Stimulated activated CD4-positive, alpha-beta T cell treated with anti-CD3 and anti-CD28 coated beads, TNF-alpha, amount 100 ng/mL, for 24 hours (primary cell): ENCODE measurements at places on chromosomes 4 and X.

DNA sequence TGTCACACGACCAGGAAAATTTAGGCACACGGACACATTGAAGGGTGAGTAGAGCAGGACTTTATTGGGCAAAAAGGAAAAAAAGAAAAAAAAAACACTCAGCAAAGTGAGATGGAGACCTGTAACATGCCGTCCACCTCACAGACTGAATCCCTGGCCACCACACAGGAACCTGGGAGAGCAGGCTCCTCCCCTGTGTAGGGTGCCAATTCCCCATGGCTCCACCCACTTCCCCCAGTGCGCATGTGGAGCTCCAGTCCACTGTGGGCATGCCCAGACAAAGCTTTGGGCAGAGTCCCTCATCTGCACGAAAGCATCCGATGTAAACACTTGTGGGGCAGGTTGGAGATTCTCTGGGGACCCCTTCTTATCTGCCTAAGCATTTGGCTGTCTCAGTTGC is 23.6 kb upstream of the CBR4 start:
- DNase-seq = no peak

DNA sequence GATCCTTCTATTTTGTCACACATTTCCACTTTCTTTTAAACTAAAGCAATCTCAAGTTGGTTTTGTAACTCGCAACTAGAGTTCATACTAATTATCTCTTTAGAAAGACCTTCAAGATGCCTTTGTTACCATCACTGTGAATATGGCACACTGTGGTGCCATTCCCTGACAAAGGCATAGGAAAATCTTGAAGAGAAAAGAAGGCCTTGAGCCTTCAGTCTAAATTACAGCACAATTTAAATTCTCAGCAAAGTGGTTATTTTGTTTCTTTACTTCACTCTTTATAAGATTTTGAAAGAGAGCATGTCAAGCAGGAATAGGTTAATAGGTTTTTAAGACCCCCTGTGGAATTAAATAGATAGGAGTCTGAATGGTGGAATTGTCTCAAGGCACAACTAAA is 89.0 kb upstream of the BANK1 start:
- DNase-seq = no peak

- DNase-seq = no peak
These were observed 160.3 kb upstream of the FRG1 start for GRCh38 chr4:189780391-189780790.

GRCh38 chr4:158769175-158769921 is 522 bp downstream of the FNIP2 start:
- DNase-seq = peak; percentile 44

DNA sequence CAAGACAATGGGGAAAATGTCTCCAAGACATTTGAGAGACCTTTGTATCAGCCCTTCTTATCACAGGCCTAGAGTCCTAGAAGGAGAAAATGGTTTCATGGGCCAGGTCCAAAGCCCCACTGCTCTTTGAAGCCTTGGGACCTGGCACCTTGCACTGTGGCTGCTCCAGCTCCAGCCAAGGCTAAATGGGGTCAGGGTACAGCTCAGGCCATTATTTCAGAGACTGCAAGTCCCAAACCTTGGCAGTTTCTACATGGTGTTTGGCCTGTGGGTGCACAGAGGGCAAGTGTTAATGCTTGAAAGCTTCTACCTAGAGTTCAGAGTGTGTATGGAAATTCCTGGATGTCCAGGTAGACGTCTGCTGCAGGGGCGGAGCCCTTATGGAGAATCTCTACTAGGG is 28.5 kb downstream of the SHROOM3 start:
- DNase-seq = no peak

DNA sequence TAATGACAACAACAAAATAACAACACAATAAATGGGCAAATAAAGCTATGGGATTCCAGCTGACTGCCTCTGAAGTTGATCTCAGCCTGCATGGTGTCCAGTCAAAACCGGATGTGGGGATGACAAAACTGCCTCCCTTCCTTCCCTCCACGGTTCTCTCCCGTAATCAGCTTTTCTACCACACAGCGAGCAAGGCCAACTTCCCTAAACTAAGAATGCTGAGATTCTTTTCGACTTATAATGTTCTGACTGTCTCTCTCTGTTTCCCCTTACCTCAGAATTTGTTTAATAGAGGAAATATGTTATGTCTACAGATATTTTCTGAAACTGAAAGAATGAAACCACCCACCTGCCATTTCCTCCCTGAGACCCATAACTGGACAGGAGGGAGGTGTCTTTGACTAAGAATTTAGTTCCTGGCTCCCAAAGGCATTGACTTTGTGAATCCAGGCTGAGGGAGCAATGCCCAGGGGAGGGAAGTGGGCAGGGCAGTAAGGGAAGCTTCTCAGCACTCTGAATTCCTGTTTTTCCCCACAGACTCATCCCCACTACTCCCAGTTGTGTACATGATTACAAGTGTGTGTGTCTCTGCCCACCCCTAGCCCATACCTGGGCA is 1.0 kb upstream of the TLR1 start:
- no peak for DNase-seq

- no peak for DNase-seq
These were observed 173.8 kb downstream of the AR start for GRCh38 chrX:67717571-67717970.

DNA sequence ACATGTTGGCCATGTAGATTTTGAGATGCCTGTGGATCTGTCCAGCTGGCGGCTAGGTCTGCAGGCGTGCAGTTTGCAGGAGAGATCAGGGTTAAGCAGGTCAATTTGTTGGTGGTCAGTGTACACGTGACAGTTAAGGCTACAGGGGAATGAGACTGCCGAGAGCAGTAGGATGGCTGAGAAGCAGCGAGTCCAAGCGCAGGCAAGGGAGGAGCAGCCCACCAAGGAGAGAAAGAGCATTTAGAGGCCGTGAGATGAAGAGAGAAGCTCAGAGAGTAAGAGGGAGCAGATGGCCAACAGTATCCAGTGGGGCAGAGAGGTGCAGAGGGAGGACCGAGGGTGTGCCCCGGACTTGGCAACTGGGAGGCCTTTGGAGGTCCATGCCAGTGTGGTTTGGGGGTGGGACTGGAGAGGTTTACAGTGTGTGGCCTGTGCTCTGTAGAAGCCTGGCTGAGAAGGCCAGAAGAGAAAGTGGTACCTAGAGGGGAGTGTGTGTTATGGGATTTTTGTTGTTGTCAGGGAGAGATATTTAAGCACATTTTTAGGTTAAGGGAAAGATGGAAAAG is 18.4 kb downstream of the SNX25 start:
- no peak for DNase-seq

DNA sequence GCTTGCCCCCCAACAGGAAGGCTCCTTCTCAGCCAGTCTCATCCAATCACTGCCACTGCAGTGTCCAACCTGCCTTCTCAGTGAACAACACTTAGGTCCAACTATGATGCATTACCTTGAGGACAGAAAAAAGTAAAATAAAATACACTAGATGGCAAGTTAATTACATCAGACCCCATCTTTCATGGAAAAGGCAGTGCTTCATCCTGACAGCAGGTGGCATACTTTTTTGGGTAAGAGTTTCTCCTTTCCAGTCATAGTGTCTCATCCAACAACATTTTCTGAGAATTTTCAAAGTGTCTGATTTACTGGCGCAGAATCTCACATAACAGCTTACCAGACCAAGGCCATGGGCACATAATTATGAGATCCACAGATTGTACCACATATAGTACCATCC is 1742.8 kb downstream of the PCDH7 start:
- DNase-seq = no peak

DNA sequence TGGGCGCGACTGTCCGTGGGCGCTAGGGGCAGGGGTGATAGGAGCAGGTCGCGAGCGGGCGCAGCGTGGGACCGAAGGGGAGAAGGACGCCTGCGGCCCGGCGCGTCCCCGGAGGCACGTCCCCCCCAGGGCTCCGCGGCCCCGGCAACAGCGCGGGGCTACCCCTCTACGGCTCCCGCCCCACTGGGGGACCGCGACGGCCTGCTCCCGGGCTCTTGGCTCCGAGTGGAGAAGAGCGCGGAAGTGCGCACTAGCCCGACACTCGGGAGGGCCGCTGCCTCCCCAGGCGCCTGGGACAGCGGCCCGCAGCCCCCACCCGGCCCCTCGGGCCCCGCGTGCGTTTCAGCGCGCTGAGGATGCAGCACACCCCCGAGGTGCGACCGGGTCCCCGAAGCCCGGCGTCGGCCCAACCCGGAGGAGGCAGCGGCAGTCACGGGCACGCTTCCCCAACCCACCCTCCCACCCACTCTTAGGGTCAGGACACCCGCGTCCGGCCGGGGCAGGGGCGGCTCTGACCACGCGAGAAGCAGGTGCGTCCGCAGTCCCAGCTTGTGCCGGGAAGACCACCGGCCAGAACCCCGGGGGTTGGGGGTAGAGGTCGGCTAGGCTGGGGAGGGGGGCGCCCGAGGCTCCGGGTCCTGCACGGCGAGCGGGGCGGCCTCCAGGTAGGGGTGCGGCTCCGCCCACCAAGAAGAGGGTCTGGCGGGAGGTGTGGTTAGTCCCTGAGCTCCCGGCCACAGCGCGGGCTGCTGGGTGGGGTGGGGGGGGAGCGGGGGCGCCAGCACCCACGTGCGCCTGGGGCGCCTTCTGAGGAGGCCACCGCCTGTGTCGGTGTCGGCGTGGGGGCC is 18.5 kb upstream of the NAT8L start:
- no peak for DNase-seq

- DNase-seq = no peak
These were observed 8.2 kb downstream of the MSANTD1 start for GRCh38 chr4:3257103-3257555.

DNA sequence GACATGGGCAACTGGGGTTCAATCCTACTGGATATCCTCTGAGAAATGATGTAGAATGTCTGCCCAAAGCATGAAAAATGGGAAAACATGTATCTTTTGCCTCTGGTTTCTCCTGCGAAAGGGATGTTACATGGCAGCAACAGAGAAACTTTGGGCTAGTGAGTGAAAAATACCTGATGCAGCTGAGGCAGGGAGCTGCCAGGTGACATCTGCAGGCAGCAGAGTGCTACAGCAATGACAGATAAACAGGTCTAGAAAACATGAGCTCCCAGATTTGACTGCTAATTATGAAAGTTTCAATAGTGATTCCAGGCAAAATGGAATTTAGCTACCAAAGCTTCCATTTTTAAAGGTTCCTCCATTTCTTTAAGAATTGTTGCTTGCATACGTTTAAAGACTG is 4.8 kb upstream of the CXCL1 start:
- no peak for DNase-seq

GRCh38 chr4:11182031-11182430 is 246.7 kb downstream of the HS3ST1 start:
- no peak for DNase-seq

- no peak for DNase-seq
These were observed 147.7 kb downstream of the TMEM47 start for GRCh38 chrX:34509394-34509793.

- DNase-seq = no peak
These were observed 20.1 kb downstream of the TNIP3 start for GRCh38 chr4:121144021-121144420.

GRCh38 chr4:10226756-10227155 is 110.2 kb upstream of the WDR1 start:
- DNase-seq = no peak

DNA sequence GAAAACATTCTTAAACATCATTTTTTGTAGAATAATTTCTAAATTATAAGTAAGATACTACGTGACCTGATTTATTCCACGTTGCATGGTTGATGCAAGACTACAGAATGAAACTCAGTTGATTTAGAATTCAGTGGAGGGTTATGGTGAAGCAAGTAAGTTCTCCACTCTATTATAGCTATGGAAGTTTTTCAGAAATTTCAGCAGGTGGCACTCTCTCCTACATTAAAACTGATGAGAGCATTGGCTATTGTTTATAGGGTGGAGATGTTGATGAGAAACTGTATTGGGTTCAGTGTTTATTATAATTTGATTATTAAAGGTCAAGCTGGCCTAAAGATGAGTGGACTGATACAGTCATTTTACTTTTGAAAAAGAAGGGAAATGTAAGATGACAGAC is 88.0 kb downstream of the FNIP2 start:
- no peak for DNase-seq

DNA sequence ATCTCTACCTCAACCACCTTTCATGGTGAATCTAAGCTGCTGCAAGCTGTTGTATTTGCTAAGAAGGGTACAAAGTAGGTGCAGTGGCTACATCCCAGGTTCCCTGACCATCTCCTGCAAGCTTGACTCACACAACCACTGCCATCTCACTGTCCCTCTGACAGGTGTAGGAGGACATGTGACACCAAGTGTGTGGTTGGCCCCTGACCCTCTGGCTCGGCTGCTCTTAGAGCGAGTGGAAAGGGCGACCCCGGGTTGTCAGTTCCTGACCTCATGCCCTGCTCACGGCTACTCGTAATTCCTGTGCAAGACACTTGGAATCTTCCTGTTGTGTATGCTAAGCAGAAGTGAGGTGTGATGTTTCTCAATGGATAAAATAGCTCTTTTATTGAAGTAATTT is 184.4 kb downstream of the DCLK2 start:
- no peak for DNase-seq

- DNase-seq = no peak
These were observed 96.1 kb downstream of the PPP3CA start for GRCh38 chr4:101251261-101251660.

DNA sequence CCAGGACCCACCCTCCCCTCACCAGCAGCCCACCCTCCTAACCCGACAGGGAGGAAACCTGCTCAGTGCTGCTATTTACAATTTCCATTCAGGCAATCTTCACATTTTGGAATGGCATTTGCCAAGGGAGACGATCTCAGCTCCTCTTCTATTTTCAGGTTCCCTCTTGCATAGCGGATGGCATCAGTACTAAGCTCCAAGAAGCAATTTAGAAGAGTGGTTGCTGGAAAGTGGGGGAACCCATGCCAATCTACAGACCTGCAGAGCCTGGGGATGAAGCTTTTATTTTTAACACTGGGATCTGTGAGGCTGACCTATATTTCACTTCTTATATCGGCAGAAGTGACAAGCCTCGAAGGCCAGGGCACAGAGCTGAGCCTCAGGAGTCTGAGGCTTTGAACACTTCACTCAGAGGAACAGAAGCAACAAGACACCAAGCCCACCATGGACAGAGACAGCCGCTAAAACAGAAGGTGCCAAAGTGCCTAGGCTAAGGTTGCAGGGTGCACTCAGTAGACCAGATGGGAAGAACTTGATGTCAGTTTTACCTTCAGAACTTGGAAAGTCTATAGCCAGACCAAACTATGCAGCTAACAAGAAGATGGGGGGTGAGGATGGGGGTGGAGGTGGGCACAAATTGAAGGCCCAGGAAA is 44.0 kb downstream of the SCD5 start:
- no peak for DNase-seq

GRCh38 chr4:150451883-150452282 is 130.1 kb upstream of the MAB21L2 start:
- DNase-seq = no peak

GRCh38 chrX:1534301-1535168 is 2.5 kb downstream of the P2RY8 start:
- no peak for DNase-seq

DNA sequence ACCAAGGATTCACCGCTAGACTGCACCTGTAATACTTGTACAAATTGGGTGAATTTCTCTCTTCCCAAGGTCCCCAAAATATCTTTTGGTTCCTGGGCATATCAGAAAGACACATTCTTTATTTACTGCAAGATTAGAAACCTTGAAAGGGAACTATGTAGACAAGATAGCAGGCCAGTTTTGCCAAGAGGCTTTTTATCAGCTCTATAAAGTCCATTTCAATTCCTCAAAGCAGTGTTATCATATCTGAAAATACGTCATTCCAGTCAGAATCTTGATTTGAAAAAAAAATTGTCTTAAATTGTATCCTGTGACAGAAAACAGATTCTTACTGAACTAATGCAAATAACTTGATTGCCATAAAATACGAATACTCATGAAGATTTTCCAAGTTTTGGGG is 37.0 kb upstream of the NSG1 start:
- DNase-seq = no peak
